ENCODE measurements at places on chromosomes 4 and X.

DNA sequence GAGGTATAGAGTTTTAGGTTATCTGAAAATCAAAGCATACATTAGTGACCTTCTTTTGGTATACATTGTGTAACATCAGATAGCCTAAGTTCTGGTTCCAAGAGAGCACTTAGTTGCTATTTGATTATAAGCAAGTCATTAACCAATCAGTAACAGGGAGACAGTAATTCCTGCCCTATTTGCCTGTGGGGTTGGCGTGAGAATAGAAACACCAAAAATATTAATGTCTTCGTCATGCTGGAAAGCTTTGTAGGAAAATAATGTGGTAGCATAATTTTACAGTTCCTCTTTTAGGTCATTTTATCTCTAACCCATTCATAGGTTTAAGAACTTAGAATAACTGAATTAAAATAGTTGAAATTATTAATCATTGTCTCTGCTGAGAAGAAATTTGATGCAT, 37.8 kb downstream of the NPNT start:
- no peak for DNase-seq

DNA sequence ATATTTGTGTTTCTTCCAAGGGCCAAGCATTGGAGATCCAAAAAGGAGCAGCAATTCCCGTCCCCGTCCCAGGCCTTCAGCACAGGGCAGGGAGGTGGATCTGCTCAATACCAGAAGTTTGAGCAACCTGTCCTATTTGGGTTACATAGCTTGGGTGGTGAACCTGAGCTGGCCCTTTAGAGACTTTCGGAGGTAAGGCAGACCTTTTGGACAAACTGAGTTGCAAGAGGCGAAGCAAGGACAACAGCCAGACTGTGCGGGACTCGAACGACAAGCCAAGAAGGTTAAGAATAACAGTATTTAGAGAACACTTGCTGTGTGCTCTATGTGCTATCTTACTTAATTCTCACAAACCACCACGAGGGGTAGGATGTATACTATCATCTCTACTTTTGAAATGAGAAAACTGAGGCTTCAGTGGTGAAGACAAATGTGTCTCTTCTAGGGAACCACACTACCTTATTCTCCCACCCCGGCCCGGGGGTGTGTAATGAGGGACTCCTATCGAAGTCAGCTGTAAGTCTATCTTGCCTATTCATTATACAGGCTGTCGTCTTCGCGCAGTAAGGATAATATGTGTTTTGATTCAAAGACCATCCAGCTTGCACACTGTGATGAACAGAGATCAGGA, 1.3 kb downstream of the NOP14 start:
- DNase-seq: peak; percentile 78

- no peak for DNase-seq
Observed at GRCh38 chr4:14608630-14609029, 393.7 kb upstream of the CPEB2 start.

DNA sequence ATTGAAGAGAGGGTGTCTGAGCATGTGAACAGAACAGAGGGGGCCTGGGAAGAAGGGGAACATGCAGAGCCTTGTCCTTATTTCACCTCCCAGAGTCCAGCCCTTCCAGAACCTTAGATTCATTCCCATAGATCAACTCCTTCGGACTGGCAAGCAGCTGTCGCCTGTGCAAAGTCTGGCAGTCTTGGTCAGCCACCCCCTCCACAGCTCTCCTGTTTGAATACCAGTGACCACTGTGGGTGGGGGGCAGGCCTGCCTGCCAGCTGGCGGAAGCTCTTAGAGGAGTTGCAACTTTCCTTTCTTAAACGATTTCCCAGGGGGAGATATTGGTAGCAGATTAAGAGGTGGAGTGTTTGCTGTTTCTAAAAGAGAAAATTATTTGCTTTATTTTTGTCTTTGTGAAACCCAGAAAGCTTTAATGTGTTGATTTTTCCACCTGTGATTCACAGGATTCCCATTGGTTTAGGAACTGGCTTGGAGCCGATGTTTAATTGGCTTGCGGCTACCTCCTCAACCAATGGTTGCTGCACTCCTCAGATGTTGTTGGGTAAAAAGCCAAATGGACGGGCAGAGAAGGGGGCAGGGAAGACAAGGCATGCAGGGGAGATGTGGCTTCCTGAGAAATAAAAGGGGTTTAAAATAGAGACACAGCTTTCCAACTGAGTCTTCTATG, 62.2 kb upstream of the PRPS1 start:
- no peak for DNase-seq

GRCh38 chr4:1758306-1759121, 34.6 kb upstream of the FGFR3 start:
- DNase-seq: no peak

DNA sequence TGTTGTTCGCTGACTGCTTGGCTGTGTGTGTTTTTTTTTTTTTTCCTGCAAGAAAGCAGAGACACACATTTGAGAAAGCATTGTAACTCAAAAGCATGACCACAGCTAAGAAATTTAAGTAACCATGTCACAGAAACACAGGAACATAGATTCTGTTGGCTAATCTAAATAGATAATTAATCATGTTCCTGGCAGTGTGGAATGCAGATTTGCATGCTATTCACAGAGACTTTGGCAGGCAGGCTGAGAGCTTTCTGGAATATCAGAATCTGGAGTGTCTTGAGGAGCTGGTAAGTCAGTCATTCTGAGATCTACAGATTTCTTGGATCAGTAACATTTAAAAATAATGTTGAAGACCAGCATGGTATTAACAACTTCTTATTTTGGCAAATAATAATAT, 33.2 kb upstream of the SMS start:
- DNase-seq: no peak

DNA sequence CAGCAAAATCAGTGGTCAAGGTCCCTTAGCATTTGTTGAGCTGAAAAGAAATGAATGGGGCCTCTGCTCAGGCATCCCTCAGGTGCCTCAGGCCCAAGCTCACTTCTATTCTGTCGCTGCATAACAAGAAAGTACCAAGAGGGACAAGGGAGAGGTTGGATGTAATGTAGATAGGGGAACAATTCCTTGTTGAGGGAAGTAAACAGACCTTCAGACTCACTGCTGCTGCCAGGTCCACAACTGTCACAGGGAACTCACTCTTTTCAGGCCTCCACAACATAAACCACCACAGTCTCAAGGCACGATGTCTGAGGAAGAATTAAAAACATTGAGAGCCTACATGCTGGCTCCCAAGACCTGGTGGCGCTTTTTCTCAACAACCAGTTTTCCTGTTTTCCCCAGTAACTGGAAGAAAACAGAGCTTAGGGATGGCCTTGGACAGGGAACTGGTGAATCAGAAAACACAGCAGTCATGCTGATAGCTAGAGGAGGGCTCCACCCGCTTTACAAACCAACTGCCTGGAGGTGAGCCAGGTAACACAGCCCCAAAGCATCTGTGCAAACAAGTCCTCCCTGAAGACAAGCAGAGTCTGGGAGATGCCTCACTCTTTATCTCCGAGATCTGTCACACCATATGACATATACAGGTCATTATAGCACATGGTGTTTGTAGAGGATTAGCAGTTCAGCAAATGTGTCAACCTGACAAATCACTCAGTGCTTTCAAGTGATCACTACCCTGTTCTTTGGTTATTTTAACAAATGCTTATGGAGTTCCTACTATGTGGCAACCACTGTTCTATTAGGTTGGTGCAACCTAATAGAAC, 14.3 kb upstream of the AWAT1 start:
- DNase-seq: no peak

- DNase-seq: no peak
Observed at GRCh38 chrX:107574711-107575110, 53.6 kb upstream of the PRPS1 start.

DNA sequence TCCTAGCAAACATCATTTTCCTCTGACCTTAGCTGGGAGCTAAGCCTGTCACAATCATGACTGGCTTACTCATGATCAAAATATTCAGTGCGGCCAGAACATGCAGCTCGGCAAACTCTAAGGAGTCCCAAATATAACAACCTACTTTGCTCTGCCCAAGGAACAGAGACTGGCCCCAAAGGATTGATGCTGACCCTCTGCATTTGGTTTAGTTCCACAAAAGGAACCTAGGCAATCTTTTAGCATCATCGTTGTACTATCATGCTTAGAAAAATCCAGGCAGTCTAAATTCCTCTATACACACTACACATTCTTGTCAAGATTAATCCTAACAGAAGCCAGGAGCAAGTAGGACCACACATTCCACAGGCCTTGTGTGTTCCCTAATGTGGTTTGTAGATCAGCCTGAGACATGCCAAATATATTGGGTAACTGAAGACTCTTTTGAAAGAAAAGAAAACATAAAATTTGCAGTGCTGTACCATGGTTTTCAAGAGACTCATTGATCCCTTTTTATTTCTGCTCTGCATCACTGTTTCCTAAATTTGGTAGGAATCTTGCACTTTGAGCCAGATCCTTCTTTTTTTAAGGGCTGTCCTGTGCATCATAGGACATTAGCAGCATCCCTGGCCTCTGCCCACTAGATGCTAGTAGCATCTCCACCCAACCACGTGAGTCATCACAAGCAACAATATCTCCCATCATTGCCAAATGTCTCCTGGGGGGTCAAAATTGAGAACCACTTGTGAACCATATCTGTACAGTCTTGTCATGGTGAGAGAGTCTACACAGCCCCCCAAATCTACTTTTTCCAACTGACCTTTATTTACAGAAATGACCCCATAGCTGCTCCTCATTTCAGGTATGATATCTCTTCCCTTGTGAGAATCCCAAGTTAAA, 17.6 kb upstream of the CC2D2A start:
- DNase-seq: no peak

DNA sequence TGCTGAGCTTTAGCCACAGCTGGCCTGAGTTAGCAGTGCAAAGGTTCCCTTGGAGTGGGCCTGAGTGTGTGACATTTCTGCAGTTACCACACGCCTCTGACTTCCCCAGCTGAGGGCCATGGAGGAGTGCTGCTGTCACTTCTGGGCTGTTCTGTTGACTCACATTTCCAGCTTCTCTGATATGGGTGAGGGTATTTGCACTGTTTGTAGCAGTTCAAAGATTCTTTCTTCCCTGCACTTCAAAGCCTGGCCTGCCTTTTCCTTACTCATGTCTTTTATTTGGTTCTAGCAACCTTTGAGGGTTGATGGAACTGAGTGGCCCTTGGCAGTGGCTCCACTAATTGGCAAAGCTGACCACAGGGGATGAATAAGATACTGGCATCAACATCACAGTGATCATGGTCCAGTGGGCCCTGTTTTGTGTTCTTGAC, 26.4 kb upstream of the SCML1 start:
- no peak for DNase-seq

- DNase-seq: no peak
Observed at GRCh38 chr4:146465628-146466027, 56.1 kb downstream of the SLC10A7 start.

- no peak for DNase-seq
Observed at GRCh38 chr4:85995361-85995760, 364.5 kb downstream of the MAPK10 start.

DNA sequence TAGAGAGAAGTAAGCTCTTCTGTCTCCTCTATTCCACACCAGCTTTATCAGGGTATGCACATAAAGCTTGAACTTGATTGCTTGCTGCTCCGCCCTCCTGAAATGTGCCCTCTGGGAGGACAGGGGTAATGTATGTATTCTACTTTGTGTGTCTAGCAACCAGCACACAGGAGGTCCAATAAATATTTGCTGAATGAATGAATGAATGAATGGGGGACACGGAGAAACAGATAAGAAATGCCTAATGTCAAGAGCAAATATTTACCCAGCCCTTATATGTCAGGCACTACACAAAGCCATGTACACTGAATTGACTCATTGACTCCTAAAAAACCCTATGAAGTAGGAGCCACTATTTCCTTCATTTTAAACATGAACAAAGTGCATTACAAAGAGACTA, 2.3 kb upstream of the MSL3 start:
- DNase-seq: no peak

DNA sequence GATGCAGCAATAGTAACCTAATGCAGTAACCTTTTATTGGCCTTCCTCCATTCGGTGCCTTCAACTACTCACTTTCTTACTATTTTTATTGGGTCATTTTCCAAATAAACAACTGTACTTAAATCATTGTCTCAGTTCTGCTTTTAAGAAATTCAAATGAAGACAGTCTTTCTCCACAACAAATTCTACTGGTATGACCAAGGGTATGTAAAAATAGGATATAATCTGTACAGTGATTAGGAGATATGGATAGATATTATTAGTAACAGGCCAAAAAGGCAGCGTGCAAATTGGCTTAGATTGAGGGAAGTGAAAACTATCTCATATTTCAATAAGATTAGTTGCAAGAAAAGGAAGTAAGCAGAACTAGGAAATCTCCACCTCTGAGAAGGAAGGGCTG, 177.4 kb upstream of the PPP1R2C start:
- no peak for DNase-seq

GRCh38 chr4:159358226-159358625, 255.3 kb downstream of the RAPGEF2 start:
- DNase-seq: no peak

DNA sequence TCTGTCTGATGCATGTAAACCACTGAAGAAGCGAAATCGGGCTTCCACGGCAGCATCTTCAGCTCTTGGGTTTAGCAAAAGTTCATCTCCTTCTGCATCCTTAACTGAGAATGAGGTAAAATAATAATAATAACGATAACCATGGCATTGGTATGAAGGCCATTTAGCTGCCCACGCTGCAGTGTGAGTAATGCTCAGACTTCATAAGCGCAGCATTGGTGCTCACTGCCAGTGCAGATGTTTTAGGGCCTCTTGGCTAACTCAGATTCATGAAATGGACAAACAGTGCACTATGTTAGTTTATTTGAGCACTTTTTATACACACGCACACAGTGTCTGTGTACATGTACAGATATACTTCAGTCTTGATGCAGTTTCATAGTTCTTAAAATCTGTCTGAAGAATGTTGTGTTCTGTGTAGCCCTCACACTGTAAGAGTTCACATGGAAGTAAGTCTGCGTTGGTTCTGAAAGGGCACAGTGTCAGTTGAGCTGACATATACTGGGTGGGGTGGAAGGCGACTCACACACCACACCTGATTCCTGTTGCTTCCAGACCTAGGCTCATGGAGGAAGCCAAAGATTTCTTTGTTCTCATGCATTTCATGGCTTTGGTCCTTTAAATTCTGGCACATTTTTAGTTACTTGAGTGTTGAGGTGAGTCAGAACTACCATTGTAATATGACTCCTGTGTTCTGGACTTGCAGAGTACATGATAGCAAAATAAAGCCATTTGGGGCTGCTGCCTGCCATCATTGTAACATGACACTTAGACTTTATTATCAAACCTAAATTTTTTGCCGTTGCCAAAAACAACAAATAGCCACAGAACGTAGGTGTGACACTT, 68.7 kb downstream of the NSD2 start:
- no peak for DNase-seq

GRCh38 chr4:53019485-53020382, 157.6 kb downstream of the RASL11B start:
- no peak for DNase-seq

DNA sequence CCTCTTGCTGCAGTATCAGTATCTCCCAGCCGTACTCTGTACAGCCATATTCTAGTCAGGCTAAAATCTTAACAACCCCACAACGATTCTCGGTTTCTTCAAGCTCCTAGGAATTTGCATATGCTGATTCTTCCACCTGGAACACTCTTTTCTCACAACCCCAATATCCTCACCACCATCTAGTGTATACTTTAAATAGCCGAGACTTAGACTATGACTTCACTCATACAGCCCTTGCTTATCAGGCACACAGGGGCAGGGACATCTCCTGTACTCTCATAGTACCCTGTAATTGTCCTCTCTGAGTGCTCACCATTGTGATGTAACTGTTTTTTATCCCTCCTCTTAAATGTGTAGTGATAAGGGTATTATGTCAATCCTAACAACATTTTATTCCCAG, 2126.4 kb upstream of the TENM3 start:
- no peak for DNase-seq

Data from T-helper 2 cell treated with Interferon-gamma antibody and Interleukin-4, amounts not matched to agents 5 μg/mL and 100 μg/mL, for 36 hours (primary cell).